Activated CD4-positive, alpha-beta memory T cell treated with anti-CD3 and anti-CD28 coated beads for 36 hours (primary cell): ENCODE measurements at places on chromosomes 3 and 15. TPM values are rescaled to one million over a fixed set of nuclear protein-coding genes. Genes with fewer than 3 reads are reported as not detected.

GRCh38 chr3:42507761-42508335 lies 5.4 kb downstream of the VIPR1 start:
- no peaks in the 10 kb centered on the region for H3K27me3 ChIP-seq
- H3K27ac ChIP-seq = no peak overlapping the region
- H3K4me1 ChIP-seq = peaks cover 42% of the 10 kb centered on the region
- DNase-seq = no peak

DNA sequence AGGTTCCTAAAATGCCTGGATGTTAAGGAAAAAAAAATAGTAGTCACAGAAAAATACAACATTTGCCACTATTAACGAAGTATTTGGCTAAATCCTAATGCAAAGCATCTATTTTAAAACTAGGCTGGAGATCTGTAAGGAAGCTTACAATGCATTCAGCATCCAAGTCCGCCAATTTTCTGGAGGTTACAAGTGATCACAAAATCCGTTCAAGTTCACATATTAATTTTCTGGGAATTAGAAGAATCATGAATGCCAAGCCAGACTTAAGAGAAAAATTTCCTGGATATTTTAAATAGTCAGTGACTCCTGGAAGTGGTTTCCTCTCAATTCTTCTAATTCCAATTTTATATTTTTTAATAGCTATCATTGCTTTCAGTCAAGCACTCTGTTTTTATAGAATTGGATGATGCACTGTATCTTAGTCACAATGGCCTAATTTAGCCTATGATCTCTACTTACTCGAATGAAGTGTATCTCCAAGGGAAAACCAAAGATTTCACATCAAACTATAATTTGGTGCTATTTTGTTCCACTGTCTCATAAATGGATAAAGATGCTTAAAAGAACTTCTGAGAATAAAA lies 60.4 kb downstream of the P3H2 start:
- H3K27me3 ChIP-seq = peaks cover 3% of the 10 kb centered on the region
- no peaks in the 10 kb centered on the region for H3K36me3 ChIP-seq
- H3K4me3 ChIP-seq = no peak overlapping the region
- H3K27ac ChIP-seq = no peak overlapping the region

DNA sequence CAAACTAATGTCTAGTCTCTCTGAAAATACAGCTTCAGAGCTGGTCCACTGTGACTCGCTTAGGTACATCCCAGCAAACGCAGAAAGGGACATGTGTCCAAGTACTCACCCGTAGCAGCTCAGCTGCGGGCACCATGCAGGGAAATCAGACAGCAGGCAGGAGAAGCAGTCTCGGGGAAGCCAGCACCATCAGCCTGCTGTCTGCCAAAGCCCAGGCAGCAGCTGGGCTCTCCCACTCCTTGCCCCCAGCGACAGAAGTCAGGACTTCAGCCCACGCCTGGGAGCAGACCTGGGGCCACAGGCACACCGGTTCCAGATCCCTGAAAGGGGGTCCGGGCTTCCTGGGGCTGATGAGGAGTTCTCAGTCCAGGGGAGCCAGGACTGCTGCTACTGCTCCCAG lies 34.9 kb downstream of the SEMA5B start:
- H3K4me1 ChIP-seq = no peaks in the 10 kb centered on the region
- H3K36me3 ChIP-seq = no peaks in the 10 kb centered on the region
- peaks cover 15% of the 10 kb centered on the region for H3K27me3 ChIP-seq
- no peak overlapping the region for H3K27ac ChIP-seq

DNA sequence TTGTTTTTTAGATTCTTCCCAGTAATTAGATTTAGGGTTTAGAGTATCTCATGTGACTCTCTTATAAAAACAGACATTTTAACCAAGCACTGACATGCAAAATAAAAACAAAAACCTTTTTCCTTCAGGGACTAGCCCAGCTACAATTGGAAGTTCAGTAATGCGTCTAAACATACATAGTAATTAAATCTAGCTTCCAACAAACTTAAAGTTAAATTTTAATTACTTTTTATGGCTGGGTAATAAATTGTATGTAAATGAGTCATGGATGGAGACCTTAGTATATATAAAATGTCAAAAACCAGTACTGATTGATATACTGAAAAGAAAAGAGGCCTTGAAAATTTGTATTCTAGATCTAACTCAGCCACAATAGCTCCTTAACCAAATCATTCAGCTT lies 43.6 kb upstream of the AP4E1 start:
- H3K27me3 ChIP-seq = no peaks in the 10 kb centered on the region
- no peaks in the 10 kb centered on the region for H3K4me1 ChIP-seq
- no peak overlapping the region for H3K4me3 ChIP-seq
- no peak overlapping the region for H3K27ac ChIP-seq

- no peaks in the 10 kb centered on the region for H3K4me1 ChIP-seq
- no peak overlapping the region for H3K4me3 ChIP-seq
- no peak for DNase-seq
- H3K36me3 ChIP-seq = no peaks in the 10 kb centered on the region
- H3K27me3 ChIP-seq = peaks cover 3% of the 10 kb centered on the region
Measured at GRCh38 chr15:76164602-76165001, 104.8 kb downstream of the TMEM266 start.

DNA sequence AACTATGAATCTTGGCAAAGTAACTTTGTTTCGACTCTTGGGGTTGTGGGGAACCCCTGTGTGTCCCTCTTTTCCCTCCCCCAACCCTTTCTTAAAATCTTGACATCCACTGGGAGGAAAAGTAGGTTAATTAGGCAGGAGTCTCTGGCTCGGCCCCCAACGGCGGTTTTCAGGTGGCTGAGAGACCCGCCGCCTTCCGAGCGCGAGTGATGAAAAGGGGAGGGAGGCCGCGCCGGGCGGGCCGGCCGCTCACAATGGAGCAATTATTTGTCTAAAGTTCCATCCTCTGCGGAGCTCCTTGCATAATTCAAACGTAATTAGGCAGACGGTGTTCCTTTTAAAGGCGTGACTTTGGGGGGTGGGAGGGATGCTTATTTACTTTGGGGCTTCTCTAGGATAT lies 51.7 kb downstream of the ZIC4 start:
- no peak overlapping the region for H3K4me3 ChIP-seq
- H3K27ac ChIP-seq = no peak overlapping the region
- H3K36me3 ChIP-seq = peaks cover 2% of the 10 kb centered on the region
- DNase-seq = no peak

DNA sequence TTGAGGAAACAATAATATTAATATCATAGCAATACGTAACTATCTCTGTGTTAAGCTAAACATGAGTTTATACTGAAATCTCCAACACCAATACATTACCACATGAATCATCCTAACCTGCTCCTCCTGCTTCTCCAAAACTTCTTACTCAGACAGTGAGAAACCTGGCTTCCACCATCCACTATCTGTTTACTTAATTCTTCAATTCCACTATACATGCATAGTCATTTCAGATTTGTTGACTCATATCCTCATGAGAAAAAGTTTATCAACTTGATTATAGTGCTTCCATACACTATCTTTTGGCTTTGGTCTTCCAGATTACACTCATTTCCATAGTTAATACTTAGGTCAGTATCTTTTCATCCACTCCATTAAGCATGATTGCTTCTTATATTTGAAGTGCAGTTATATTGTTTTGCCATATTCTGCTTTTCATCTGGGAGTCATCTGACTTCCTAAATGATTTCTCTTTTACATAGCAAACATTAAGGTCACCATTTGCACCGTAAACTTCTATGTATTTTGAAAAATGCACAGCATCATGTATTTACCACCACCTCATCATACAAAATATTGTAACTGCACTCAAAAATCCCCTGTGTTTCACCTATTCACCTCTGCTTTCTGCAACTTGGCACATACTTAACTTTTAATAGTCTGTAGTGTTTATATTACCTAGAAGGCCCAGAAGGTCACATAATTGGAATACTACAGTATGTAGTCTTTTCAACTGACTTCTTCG lies 970.6 kb downstream of the DIPK2A start:
- H3K27ac ChIP-seq = no peak overlapping the region
- H3K36me3 ChIP-seq = no peaks in the 10 kb centered on the region
- no peaks in the 10 kb centered on the region for H3K27me3 ChIP-seq
- no peak overlapping the region for H3K4me3 ChIP-seq
- H3K4me1 ChIP-seq = no peaks in the 10 kb centered on the region

- H3K27me3 ChIP-seq = no peaks in the 10 kb centered on the region
Measured at GRCh38 chr3:29854821-29855220, 574.0 kb downstream of the RBMS3 start.

DNA sequence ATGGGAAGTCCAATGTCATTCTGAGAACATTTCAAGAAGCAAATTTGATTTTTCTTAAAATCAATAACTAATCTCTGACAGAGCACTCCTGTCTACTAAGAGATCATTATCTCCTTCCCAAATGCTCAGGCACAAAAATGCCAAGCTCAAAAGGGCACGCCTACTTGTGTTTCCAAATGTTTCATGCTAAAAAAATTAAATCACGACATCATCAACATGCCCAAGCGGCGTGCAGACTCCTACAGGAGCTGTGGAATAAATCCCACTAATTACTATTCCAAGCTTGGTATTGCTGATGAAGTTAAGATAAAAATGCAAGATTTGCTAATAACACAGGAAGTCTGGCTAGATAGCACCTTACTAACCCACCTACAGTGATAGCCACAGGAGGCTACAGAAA lies 140.8 kb downstream of the OSBPL10 start:
- DNase-seq = no peak
- H3K27me3 ChIP-seq = peaks cover 2% of the 10 kb centered on the region
- no peak overlapping the region for H3K27ac ChIP-seq
- H3K36me3 ChIP-seq = no peaks in the 10 kb centered on the region

DNA sequence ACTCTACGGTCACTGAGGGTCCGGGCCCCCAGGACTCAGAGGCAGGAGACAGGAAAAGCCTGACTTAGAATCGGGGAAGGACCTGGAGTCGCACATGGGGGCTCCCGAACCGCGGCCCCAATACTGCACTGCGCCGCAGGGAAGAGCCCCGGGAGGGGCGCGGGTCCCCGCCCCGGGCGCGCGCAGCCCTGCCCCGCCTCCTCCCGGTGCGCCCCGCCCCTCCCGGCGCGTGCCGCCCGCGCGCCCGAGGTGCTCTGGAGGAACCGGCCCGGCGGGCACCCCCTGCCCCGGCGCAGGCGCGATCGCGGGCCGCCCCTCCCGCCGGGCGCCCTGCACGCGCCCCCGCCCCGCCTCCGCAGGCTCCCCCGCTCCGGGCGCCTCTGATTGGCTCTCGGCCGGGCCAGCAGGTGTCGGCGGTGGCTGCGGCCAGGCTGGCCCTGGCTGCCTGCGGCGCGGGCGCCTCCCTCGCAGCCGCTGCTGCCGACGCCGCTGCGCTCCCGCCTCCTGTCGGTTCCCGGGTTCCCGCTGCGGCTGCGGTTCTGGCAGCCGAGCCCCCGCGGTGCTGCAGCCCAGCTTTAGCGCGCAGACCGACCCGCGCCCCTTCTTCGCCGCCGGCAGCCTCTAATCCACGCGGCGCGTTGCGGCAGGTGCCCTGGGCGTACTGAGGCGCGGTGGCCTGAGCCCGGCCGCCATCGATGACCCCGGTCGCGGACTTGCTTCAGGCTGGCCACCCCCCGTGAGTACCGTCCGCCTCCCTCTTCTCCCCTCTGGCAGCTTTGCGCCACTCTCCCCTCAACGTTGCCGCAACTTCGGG lies at the start of gene MYRIP:
MYRIP (plus strand) TSS at position 429 of the 814 bp plus-strand sequence. CDS start 91,208 bp downstream, outside the sequence.
- no peak within 1 kb of the TSS for H3K27ac ChIP-seq
- peaks cover 14% of the 10 kb centered on the region for H3K4me1 ChIP-seq
- no peak for DNase-seq
- H3K27me3 ChIP-seq = peaks cover 42% of the 10 kb centered on the region

C3orf22 gene
- total RNA-seq = not detected

ZNF619 gene
- 7.4 TPM for total RNA-seq

GP5 gene
- total RNA-seq = 0.24 TPM

GOLGA6A gene
- not detected for total RNA-seq

MAP2K5 gene
- total RNA-seq = 16.5 TPM

ZKSCAN7 gene
- total RNA-seq = 1.3 TPM

LIPH gene
- total RNA-seq = not detected

TNIK gene
- total RNA-seq = 22.4 TPM

PTH1R gene
- not detected for total RNA-seq

ADAMTS9 gene
- not detected for total RNA-seq

TMEM266 gene
- total RNA-seq = 0.14 TPM
